ENCODE measurements at places on chromosomes 7 and 10.

- DNase-seq, result peak; percentile 71
Measured at GRCh38 chr10:119414081-119414611, 128.4 kb downstream of the RGS10 start.

- no peak for DNase-seq
Measured at GRCh38 chr7:80611779-80612178, 26.7 kb upstream of the CD36 start.

DNA sequence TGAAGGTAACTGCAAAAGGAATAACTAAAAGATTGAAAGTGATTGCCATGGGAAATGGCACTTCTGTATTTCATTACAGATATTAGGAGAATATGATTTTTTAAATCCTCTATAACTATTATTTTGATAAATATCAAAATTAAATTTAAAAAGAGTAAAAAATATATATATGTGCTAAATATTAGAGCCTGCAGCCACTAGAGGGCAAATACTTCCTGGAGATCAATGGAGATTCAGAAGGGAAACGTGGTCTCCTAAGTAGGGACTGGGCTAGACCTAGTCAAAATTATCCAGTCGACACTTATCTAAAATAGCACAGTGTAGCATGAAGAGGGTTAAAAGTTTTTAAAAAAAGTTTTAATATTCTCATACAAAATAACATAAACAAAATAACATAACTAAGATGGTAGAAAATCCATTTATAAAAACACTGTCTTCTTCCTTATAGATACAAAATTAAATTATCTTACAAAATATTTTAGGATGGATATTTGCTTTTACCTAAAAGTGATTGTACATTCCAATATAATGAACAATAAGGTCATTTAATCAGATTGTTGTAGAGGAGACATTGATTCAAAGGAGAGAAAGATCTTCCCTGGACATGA lies 434.3 kb downstream of the MDFIC start:
- no peak for DNase-seq

GRCh38 chr10:12353399-12354242 lies 4.3 kb downstream of the CAMK1D start:
- no peak for DNase-seq

DNA sequence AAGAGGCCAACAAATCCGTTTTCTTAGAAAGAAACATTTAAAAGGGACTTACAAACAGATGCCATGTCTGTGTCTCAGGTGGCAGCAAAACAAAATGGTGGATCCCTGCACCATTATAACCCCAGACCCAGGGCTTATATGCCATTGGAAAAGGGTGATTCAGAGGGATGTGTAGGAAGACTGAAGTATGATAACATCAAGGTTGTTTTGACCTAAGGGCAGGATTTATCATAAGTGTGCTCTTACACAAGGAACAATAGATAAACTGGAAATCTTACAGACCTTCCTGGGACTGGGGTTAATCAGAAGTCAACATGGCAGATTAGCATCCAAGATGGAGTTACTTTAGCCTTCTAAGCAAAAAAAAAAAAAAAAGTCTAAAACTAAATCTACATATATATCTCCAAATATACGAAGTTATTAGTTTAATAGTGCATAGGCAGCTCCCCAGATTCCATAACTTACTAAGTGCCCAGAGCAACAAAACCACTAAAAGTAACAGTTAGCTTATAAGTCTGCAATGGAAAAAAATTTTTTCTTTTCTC lies 34.3 kb upstream of the WNT16 start:
- DNase-seq, result no peak

DNA sequence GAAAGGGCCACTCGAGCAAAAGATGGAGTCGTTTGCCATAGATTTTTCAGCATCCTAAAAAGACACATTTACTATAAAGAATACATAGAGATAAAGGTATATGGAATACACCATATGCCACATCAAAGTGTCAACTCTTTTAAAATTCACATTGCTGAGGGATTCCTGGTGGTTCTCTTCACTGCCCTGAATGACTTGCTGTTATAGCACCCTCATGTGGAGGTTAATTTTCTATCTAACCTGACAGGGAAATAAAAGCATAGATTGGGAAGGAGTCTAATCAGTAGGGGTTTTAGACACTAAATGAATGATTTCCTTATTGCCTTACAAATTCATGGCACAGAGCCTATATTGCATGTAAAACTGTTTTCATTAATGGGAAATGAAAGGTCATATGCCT lies 25.9 kb downstream of the DNAH11 start:
- no peak for DNase-seq

GRCh38 chr10:95445837-95446486 lies 115.2 kb downstream of the SORBS1 start:
- peak; percentile 49 for DNase-seq

DNA sequence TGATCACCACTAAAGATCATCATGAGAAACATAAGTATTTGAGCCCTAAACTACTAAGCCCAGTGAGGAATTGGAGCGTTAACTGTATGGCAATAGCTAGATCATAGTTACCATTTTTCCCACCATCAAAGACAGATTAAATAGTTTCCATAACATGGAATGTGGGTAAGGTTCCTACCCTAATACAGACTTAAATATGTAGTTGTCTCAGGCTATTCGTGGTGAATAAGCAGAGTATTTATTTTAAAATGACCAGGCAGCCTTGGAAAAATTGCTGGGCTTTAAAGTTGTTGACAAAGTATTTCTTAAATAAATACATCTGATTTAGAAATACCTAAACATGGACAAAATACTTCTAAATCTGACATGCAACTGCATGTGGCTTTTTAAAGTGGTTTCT lies 106.8 kb downstream of the NT5C2 start:
- no peak for DNase-seq

GRCh38 chr7:127962589-127963361 lies 68.5 kb downstream of the LRRC4 start:
- no peak for DNase-seq

DNA sequence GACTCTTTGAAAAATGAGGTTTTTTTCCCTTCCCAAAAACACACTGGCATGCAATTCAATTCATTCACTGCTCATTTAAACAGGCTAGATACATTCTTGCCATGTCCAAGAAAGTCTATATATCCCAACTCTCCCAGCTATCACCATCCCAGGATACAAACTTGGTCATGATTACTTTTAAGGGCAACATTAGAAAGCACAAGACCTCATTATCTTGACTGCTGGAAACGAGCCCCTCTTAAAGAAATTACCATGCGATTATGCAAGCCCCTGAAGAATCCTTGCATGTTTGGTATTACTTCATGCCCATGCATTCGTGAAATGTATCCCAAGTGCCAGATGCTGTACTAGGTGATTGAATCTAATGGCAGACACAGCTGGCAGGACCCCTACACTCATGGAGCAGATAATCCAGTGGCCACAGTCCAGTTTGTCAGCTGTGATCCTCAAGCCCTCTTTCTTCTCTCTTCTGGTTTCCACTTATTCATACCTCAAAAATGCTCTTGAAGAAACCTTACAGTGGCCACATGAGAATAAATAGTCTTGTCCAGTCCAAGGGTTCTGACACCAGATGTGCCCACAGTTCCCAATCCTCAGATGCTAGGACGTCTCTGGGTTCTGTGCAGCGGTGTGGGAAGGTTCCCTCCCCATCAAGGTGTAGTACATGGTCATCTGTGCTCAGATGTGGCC lies 103.7 kb upstream of the HABP2 start:
- DNase-seq, result no peak
